ENCODE measurements at places on chromosomes 4 and X.

- no peak for DNase-seq
These were observed 25.7 kb upstream of the XIAP start for GRCh38 chrX:123834116-123834515.

DNA sequence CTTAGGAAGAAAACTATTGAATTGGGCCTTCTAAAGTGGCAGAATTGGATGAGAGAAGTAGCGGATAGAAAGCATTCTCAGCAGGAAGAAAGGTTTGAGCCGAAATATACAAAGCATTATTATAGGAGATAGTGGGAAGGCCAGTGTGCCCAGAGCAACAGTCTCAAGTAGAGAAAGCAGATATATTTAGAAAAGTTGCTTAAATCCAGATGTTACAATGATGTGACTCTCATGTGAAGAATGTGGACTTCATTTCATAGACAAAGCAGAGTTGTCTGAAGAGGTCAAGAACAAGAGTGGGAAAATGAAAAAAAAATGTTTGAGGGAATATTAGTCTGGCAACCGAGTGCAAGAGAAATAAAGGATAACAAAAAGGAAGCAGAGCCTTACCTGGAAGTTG lies 66.9 kb downstream of the SYNPO2 start:
- no peak for DNase-seq

- DNase-seq, result no peak
These were observed 603.9 kb downstream of the INPP4B start for GRCh38 chr4:142242156-142242555.

DNA sequence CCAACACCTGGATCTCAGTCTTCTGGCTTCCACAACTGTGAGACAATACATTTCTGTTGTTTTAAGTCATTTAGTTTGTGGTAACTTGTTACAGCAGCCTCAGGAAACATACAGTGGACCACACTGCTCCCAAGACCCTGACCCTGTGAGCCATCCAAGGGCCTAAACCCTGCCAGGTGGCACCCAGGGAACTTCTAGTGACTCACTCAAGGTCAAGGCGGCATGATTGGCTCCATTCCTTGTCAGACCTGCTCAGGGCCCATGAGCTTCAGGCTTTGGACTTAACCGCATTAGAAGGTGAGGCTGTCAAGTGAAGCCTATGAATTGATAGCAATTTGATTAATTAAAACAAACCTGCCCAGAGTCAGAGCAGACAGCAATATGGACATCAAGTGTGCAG lies 165.7 kb upstream of the MAMLD1 start:
- DNase-seq, result no peak

DNA sequence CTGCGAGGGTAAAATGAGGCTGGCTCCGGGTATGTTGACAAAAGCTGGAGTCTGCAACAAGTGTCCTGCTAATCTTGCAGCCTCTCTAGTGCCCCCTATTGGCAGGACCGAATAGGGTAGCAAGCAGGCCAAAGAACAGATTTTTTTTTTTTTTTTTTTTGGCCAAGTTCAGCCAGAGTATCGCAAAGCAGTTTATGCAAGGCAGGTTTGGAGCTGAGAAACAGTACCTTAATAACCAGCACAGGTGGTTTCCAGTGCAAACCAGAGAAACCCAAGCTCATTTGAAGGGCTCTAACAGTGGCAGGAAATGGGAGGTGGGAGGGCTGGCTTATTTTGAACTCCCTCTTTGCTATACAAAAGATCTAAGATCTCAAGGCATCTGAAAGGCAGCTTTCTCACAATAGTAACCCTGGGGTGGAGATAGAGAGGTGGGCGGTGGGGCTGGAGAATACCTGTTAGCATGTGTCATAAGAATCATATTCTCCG lies 38.2 kb upstream of the OCIAD2 start:
- peak; percentile 13 for DNase-seq

- no peak for DNase-seq
These were observed 167.5 kb downstream of the CDS1 start for GRCh38 chr4:84750260-84750959.

DNA sequence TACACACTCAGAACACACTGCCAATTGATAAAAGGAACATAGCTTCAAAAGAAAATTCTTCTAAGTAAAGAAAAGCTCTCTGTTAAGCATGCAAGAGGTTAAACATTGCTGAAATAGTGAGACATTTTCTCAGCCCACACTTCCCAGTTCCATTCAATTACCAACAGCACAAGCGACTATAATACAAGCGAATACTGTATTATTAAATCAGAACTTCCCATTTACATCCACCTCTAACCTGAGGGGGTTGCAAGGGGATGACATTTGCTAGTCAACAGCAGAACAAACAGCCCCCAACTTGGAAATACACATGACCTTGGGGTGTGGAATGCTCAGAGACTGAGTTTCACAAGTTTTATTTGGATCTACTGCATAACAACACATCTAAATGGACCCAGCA lies 1.1 kb downstream of the FSTL5 start:
- no peak for DNase-seq

Data from stimulated activated CD8-positive, alpha-beta memory T cell treated with anti-CD3 and anti-CD28 coated beads, Interleukin-7, amount 100 ng/mL, for 4 hours (primary cell).